ENCODE measurements at places on chromosomes 5 and 9.

- DNase-seq = no peak
These were observed 329.2 kb downstream of the RAB3C start for GRCh38 chr5:58912116-58912515.

GRCh38 chr5:1366514-1366913 is 21.6 kb upstream of the CLPTM1L start:
- no peak for DNase-seq

- no peak for DNase-seq
These were observed 561.1 kb upstream of the MEF2C start for GRCh38 chr5:89444088-89444487.

GRCh38 chr5:24042688-24043087 is 535.3 kb downstream of the PRDM9 start:
- DNase-seq = no peak

DNA sequence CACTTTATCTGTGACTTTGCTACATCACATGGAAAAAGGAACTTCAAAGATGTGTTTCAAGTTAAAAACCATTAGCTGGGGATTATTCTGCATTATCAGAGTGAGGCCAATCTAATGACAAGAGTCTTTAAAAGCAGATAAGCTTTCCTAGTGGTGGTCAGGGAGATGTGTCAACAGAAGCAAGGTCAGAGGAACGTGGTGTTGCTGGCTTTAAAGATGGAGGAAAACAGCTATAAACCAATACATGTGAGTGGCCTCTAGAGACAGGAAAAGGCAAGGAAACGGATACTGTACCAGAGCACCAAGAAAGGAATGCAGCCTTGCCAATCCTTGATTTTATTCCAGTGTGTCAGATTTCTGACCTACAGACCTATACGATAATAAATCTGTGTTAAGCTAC is 204.2 kb downstream of the TAF11L14 start:
- no peak for DNase-seq

- DNase-seq = no peak
These were observed 121.8 kb downstream of the ARHGEF28 start for GRCh38 chr5:73747696-73748380.

DNA sequence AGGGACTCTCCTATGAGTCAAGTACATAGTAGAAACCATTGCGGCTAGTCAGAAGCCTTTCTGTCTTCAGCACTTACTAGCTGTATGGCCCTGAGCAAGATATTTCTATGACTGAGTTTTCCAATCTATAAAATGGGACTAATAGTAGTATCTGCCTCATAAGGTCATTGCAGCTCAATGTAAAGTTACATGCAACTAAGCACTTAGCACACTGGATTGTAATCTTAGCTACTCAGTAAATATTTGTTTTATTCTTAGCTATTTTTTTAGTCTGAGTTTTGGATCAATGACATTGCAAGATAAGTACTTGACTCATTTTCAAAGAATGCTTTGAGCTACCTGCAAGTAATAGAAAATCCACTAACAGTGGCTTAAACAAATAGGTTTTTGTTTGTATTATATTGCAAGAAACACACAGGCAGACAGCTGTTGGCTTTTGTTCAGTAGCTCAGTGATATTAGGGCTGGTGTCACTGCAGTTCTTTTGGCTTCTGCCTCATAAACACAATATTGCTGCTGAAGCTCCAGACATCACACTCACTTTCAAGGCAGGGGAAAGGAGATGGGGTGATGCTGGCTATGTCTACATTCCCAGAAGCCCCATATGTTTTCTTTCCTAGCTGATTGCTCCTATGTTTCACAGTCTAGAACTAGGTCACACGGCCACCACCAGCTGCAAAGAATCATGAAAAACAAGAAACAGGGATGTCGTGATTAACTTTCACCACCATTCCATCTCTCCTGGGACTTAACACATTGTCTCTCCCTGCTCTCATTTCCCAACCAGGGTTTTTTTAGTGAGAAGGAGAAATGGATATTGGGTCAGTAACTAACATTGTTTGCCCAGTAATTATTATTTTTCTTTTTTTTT is 26.9 kb upstream of the FAT2 start:
- DNase-seq = no peak

DNA sequence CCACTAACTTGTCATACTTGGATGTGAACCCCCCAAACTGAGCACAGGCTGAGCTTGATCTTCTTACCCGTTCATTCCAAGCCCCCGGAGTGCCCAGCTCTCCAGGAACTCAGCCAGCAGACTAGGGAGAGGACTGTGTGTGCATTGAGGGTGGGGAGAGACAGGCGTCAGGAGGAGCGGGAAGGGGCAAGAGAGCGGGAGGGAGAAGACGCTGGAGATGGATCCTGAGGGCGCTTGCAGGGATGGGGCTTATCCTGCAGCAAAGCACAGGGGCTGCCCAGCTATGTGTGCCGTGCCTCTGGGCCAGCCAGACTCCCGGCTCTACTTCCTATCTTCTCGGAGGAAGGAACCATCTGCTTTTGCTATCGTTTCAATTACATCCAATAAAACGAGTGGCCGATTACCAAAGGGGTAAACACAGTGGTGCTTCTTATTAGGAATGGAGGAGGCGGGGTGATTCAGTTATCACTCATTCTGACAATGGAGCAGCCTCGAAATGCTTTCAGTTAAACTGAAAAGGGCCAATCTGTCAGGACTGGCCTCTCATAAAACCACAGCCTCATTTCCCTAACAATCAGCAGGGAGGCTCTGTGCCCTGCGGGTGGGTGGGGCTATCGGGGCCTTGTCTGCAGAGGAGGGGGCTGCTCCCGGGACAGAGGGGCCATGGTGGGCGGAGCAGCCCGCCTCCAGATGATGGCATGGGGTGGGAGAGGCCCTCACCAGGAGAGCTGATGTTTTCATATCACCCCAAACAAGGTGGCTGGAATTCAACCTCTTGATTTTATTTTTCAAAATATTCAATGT is 168.2 kb downstream of the DAB2IP start:
- no peak for DNase-seq

DNA sequence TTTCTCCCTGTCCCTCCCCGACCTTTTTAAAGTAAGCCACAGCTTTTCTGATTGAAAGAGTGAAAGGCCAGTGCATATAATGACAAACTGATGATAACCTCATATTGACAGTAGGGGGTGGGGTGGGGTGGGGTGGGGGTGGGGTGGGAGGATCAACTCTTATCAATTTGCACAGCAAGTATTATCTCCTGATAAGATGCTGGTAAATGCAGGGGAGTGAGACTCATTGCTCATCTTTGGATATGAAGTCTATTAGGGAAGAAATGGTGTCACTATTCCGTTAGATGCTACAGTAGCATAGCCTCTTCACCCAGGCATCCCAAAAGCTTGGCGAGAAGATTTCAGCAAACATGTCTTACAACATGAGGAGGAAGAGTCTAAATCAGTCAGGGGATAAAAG is 38.9 kb upstream of the HMGCS1 start:
- no peak for DNase-seq

DNA sequence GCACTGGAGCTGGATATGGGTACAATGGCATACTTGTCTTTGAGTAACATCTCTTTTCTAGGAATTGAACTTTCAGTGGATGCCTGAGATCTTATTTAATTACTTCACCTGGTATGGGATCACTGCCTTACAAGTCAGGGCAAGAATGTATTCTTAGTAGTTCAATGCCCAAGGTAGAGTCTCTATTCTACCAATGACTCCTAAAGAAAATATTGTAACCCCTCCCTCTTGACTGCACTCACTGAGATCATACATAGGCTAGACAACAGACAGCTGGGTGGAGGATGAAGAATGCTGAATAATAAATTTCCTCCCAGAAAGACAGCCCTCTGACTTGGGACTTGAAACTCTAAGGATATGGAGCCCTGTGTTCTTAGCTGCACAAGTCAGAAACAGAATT is 1216.3 kb upstream of the ACO1 start:
- no peak for DNase-seq

DNA sequence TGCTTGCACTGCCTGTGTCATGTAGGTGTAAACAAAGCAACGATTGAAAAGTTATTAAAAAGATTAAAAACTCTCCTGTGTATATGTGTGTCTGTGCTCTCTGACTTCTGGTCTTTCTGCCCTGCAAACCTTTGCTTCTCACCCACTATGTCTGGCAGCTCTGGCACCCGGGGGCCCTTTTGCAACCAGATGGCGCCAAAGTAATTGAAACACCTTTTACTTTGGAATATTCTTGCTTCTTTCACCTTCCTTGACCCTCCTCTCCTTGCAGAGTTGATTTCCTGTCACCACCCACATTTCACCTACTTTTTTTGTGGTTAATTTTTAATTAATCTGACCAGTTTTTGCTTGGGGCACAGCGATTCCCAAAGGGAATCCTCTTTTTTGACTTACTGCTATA is 275.5 kb downstream of the ARHGEF28 start:
- DNase-seq = no peak

GRCh38 chr9:37029304-37029775 is 4.7 kb downstream of the PAX5 start:
- DNase-seq = no peak

DNA sequence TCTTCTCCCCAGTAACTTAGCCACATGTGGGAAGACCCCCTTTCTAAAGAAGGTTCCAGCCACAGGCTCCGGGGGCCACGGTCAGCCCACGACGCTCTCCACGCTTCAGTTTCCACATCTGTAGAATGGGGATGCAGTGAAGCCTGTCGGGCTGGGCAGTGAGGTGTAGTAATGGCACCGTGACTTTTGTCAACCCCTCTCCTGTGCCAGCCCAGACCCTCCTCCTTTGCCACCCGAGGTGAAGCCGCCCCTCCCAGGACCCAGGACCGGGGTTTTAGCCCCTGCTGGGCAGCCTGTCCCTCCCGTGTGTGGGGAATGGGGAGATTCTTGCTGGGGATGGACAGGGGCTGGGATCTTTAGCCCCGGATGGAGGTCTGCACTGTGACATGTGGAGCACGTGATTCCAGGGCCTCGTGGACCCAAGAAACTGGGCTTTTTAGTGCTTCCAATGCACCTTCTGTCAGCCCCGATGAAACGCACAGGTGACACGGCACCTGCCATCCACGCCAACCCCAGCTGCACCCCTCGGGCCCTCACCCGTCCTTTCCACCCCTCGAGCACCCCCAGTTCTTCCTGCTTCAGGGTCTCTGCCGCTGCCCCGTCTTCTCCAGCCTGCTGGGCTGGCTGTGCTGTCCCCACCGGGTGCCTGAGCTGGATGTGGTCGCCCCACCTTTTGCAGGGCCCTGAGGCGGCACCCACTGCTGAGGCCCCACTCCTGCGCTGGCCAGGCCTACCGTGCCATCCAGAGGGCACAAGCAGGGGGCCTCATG is 13.4 kb upstream of the RNU6ATAC start:
- no peak for DNase-seq

DNA sequence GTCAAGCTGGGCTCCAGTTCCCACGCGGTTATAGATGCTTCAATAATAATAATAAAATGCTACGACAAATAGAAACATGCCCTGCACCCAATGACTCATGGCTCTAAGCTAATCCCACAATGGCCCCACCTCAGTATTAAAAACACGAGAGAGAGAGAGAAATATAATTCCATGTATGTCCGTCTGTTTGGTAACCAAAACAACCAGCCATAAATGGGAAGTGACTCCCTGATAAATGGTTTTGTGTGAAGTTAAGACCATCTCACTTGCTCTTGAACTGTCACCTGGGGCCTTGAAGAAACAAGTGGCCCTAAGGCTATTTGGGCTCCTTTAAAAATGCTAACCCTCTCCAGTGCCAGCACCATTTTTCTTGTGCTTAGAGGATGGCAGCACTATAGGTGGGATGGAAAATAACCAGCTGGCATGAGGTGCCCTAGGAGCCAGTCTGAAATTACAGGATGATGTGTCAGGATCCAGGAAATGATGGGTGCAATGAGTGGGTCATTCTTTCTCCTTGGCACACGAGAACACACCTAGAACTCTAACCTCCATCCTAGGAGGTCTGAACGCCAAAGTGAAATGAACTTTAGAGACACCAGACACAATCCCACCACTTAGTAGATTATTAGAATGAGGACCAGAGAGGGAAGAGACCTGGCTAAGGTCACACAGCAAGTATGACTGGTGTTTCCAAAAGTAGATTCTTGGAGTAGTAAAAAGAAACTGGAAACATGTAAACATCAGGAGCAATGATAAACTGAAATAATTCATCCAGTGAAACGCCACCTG is 35.7 kb upstream of the ADRB2 start:
- DNase-seq = no peak

DNA sequence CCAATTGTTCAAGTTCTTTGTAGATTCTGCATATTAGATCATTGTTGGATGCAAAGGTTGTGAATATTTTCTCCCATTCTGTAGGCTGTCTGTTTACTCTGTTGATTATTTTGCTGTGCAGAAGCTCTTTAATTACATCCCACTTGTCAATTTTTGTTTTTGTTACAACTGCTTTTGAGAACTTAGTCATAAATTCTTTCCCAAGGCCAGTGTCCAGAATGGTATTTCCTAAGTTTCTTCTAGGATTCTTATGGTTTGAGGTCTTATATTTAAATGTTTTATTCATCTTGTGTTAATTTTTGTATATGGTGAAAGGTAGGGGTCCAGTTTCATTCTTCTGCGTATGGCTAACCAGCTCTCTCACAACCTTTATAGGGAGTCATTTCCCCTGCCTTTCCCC is 116.5 kb downstream of the CPLANE1 start:
- DNase-seq = no peak

DNA sequence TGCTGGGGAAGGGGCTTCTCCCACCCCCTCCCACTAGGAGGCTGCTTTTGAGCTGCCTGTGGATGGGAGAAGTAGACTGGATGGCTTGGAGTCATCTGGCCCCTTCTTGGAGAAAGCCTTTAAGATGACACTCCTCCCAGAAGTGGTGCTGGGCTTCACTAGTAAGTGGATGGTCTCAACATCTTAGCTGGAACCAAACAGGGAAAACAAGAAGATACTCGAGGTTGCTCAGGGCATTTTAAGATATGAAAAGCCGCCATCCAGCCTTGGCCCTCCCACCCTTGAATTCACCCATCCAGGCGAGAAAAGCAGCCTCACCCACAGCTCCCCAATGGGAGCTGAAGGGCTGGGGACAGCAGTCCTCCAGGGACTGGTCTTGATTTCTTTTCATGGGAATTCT is 7.8 kb upstream of the SMIM32 start:
- DNase-seq = no peak

- DNase-seq = no peak
These were observed 220.9 kb downstream of the GADD45G start for GRCh38 chr9:89825669-89826068.

- DNase-seq = no peak
These were observed 143.9 kb upstream of the MOCS2 start for GRCh38 chr5:53253421-53253871.
